ENCODE measurements at places on chromosomes 3 and 15. TPM values are rescaled to one million over a fixed set of nuclear protein-coding genes. Genes with fewer than 3 reads are reported as not detected.

The GPR62 gene
- not detected for total RNA-seq

The OR5H2 gene
- total RNA-seq = not detected

The CSPG4 gene
- 26.9 TPM for total RNA-seq

The HTD2 gene
- total RNA-seq = 7.7 TPM

The PLCL2 gene
- 3.9 TPM for total RNA-seq

The MYO5C gene
- total RNA-seq = 4.5 TPM

GRCh38 chr15:46652266-46652665, 1017.4 kb downstream of the SQOR start:
- no peaks in the 10 kb centered on the region for H3K36me3 ChIP-seq
- no peaks in the 10 kb centered on the region for H3K4me1 ChIP-seq
- no peak for DNase-seq

DNA sequence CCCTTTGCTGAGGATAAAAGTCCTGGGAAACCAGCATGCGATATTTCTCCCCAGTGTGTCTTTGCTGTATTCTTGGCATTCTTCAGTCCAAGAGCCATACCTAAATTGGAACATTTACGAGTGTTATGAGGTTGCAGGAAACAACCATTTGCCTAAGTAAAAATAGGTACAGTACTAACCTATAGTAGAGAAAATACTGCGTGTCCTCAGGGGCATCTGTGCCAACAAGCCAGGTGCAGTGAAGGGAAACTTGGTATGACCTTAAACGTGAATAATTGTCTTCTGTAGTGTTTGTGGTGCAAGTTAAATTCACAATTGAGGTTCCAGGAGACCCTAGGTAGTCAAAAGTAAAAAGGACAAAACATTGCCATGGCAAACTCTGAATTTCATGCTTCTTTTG, 12.2 kb downstream of the IL5RA start:
- H3K4me3 ChIP-seq = no peak overlapping the region
- no peak overlapping the region for H3K27ac ChIP-seq

Measured in astrocyte (in vitro differentiated cells and primary cell).